ENCODE measurements at places on chromosomes 4 and X. TPM values are rescaled to one million over a fixed set of nuclear protein-coding genes. Genes with fewer than 3 reads are reported as not detected.

DNA sequence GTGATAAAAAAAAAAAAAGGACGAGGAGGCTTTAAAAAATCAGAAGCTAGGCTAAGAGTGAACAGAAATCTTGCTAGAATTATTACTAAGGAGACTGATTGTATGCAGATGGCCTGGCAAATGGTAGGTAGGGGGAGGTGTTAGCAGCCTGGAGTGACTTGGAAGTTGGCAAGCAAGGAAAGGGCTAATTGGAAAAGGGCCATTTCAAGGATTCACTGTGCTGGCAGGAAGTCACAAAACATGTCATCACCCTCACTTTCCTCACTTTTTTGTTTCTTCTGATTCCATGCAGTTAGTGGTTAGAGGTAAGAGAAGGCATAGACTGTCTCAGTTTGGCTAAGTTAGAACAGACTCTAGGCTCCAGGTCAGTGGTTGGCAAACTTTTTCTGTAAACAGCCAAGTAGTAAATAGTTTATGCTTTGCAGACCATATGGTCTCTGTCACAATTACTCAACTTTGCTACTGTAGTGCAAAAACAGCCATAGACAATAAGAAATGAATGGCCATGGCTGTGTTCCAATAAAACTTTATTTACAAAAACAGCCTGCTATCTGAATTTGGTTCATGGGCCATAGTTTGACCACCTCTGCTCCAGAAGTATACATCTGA lies 646.5 kb upstream of the ACTRT1 start:
- H3K27me3 ChIP-seq: no peaks in the 10 kb centered on the region
- no peak for DNase-seq
- no peak overlapping the region for H3K27ac ChIP-seq
- H3K4me1 ChIP-seq: no peaks in the 10 kb centered on the region

DNA sequence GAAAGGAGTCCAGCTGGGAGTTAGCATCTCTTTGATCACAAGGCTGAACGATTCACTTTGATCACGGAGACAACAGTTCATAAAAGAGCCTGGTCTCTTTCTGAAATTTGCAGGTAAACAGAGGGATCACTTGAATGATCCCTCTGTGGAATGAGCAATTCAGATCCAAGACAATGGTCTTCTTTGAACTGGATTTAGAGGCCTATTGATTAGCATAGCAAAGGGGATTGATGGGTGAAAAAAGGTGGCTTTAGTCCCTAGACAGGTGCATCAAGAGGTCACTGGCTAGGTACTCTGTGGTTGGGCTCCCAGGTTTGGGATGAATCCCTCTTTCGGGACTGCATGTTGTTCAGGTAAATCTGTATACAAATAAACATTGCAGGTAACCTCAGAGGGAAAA lies 223.8 kb upstream of the TAPT1 start:
- H3K36me3 ChIP-seq: no peaks in the 10 kb centered on the region
- no peaks in the 10 kb centered on the region for H3K27me3 ChIP-seq
- H3K27ac ChIP-seq: no peak overlapping the region
- H3K4me1 ChIP-seq: no peaks in the 10 kb centered on the region
- H3K4me3 ChIP-seq: no peak overlapping the region
- no peak for DNase-seq

GRCh38 chrX:69305333-69306062 lies 140.2 kb upstream of the PJA1 start:
- no peaks in the 10 kb centered on the region for H3K4me1 ChIP-seq
- H3K27me3 ChIP-seq: no peaks in the 10 kb centered on the region
- H3K4me3 ChIP-seq: no peak overlapping the region
- H3K36me3 ChIP-seq: no peaks in the 10 kb centered on the region
- H3K27ac ChIP-seq: no peak overlapping the region
- DNase-seq: no peak

The SLC2A9 gene
- 16.8 TPM for total RNA-seq

DNA sequence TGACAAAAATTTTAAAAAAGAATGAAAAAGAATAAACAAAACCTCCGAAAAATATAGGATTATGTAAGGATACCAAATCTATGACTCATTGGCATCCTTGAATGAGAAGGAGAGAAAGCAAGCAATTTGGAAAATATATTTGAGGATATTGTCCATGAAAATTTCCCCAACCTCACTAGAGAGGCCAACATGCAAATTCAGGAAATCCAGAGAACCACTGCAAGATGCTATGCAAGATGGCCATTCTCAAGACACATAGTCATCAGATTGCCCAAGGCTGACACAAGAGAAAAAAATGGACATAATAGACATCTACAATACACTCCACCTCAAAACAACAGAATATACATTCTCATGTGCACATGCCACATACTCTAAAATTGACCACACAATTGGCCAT lies 135.9 kb upstream of the SPANXB1 start:
- H3K27me3 ChIP-seq: no peaks in the 10 kb centered on the region
- H3K27ac ChIP-seq: no peak overlapping the region
- no peak overlapping the region for H3K4me3 ChIP-seq
- no peaks in the 10 kb centered on the region for H3K36me3 ChIP-seq
- no peak for DNase-seq

- DNase-seq: no peak
- no peaks in the 10 kb centered on the region for H3K27me3 ChIP-seq
- peaks cover 9% of the 10 kb centered on the region for H3K4me1 ChIP-seq
- H3K27ac ChIP-seq: no peak overlapping the region
Measured at GRCh38 chrX:40931921-40932320, 153.3 kb upstream of the USP9X start.

The GPRIN3 gene
- total RNA-seq: 19.3 TPM

The PDGFC gene
- total RNA-seq: 14.4 TPM

DNA sequence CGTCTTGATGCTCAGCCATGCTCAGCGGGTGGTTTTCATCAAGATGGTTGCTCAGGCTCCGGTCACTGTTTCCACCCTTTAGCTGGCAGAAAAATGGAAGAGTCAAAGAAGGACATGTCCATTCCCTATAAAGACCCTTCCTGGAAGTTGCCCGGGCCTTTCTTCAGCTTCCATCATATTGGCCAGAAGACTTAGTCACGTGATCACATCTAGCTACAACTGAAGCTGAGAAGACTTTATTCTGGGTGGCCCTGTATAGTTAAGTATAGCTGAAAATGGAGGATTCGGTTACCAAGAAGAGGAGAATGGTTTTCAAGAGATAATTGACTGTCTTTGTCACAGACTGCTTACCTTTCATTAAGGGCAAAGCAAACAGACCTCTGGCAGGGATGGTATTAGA lies 296.7 kb upstream of the CASK start:
- no peak for DNase-seq
- no peak overlapping the region for H3K27ac ChIP-seq
- no peaks in the 10 kb centered on the region for H3K36me3 ChIP-seq
- H3K4me1 ChIP-seq: no peaks in the 10 kb centered on the region

DNA sequence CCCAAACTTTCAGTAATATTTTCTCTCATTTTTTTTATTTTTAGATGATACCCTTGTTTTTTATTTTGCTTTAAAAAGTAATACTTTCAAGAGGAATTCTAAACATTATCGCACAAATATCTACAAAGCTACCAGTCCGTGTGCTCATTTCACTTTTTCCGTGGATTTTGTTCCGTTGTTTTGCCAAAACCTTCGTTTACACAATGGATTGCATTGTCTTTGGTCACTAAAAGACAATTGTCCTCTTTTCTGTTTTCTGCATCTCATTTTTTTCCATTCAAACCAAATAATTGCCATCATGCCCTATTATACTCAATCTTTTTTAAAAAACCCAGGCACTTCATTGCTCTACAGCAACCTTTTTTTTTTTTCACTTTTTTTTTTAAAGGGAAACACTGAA lies 214.9 kb downstream of the CXXC4 start:
- no peak overlapping the region for H3K27ac ChIP-seq
- H3K4me1 ChIP-seq: no peaks in the 10 kb centered on the region
- H3K4me3 ChIP-seq: no peak overlapping the region
- DNase-seq: no peak
- H3K27me3 ChIP-seq: no peaks in the 10 kb centered on the region
- H3K36me3 ChIP-seq: no peaks in the 10 kb centered on the region

The NMU gene
- 1.6 TPM for total RNA-seq

DNA sequence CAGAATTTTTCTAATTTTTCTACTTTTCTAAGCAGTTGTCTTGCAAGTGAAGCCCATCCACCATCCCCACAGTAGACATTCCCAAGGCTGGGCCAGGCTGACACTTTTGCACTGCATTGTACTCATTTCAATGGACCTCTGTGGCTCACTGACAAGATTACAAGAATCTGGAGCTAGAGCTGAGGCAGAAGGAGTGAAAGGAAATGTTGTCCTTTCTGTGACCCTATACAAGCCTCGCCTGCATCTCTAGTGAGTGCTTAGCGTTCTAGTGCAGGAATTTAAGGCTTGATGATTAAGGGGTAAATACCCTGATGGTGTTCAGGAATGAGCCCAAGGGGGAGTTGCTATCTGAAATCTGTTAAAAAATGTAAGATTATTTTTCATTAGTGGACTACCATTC lies 6.3 kb downstream of the MAGED1 start:
- no peak overlapping the region for H3K27ac ChIP-seq
- no peak for DNase-seq
- no peaks in the 10 kb centered on the region for H3K27me3 ChIP-seq
- no peaks in the 10 kb centered on the region for H3K36me3 ChIP-seq

- H3K4me3 ChIP-seq: no peak overlapping the region
- DNase-seq: no peak
- no peaks in the 10 kb centered on the region for H3K4me1 ChIP-seq
- no peak overlapping the region for H3K27ac ChIP-seq
Measured at GRCh38 chrX:37424000-37424429, 74.9 kb downstream of the PRRG1 start.

GRCh38 chr4:71211748-71212147 lies 127.1 kb upstream of the SLC4A4 start:
- no peaks in the 10 kb centered on the region for H3K27me3 ChIP-seq
- no peak overlapping the region for H3K4me3 ChIP-seq
- DNase-seq: no peak

DNA sequence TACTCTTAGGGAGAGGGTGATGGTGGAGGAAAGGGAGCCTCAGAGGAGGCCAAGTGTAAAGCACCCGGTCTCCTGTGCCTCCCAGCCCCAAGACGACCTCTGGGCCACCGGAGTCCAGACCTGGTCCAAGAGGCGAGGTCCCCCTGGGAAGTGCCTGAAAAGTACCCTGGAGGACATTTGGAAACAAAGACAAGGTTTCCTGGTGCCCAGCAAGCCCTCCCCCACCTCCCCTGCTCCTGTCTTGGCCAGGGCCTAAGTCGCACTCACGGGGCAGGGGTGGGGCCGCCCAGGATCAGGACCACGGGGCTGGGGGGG lies 532 bp upstream of the SH3BP2 start:
- peak overlapping the region; percentile 94 for H3K27ac ChIP-seq
- H3K36me3 ChIP-seq: no peaks in the 10 kb centered on the region
- no peak overlapping the region for H3K4me3 ChIP-seq
- DNase-seq: no peak
- H3K4me1 ChIP-seq: peaks cover 66% of the 10 kb centered on the region
- no peaks in the 10 kb centered on the region for H3K27me3 ChIP-seq

The SMIM14 gene
- total RNA-seq: 80.5 TPM

GRCh38 chr4:24846716-24847115 lies 51.3 kb downstream of the SOD3 start:
- H3K36me3 ChIP-seq: no peaks in the 10 kb centered on the region
- DNase-seq: no peak
- H3K4me3 ChIP-seq: no peak overlapping the region
- no peaks in the 10 kb centered on the region for H3K27me3 ChIP-seq
- H3K4me1 ChIP-seq: no peaks in the 10 kb centered on the region
- H3K27ac ChIP-seq: no peak overlapping the region

DNA sequence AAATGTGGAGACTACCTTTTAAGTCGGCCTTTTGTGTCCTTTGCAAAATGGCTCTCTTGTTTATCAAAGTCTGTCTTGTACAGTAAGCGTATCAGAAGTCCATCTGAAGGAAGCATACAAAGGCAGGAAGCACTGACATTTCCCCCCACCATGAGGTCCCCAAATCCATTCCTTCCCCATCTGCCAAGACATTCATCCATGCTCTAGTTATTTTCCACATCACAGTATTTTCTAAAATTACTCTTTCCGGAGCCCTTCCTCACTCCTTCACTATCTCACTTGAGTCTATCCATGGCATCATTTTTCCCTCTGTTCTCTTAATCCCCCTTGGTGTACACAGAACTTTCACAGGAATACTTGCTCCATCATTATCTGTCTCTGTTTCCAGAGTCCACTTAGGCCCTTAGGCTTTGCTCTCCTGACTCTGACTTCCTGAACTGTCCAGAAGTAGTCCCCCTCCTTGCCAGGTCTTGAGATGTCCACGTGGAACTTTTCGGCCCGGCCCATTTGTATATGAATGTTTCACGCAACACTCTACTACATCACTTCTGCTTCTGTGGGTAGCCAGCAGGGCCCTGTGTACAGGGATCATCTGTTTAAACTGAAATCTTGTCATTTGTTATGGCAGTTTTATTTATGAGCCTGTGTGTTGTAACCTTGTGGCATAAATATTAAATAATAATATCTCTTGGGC lies 2.1 kb downstream of the SEL1L3 start:
- peak overlapping the region; percentile 91 for H3K27ac ChIP-seq
- no peak overlapping the region for H3K4me3 ChIP-seq
- no peaks in the 10 kb centered on the region for H3K36me3 ChIP-seq
- no peaks in the 10 kb centered on the region for H3K27me3 ChIP-seq
- peak; percentile 82 for DNase-seq

- no peaks in the 10 kb centered on the region for H3K36me3 ChIP-seq
- H3K4me3 ChIP-seq: no peak overlapping the region
- no peak for DNase-seq
Measured at GRCh38 chr4:167826281-167826680, 266.1 kb upstream of the ANXA10 start.

DNA sequence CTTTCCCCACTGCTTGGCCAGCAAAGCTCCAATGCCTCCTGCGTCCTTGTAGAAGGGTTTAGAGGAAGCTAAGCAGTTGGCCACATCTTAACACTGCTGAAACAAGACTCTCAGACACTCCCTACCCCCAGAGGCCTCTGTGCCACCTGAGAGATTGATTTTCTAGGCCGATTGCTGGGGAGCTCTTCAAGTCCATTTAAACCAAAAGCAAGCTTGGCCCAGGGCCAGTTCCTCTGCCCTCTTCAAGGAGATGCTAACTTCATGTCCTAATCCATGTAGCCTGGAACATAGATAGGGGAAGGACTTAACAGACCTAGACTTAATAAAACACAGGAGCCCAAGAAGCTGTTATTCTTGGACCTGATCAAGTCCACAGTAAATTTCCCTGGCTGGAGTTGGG lies 27.2 kb upstream of the FMR1NB start:
- H3K27me3 ChIP-seq: no peaks in the 10 kb centered on the region
- no peak for DNase-seq
- H3K4me3 ChIP-seq: no peak overlapping the region

- DNase-seq: no peak
- no peaks in the 10 kb centered on the region for H3K4me1 ChIP-seq
- no peaks in the 10 kb centered on the region for H3K36me3 ChIP-seq
- H3K27ac ChIP-seq: no peak overlapping the region
Measured at GRCh38 chrX:15686818-15687685, 22.4 kb upstream of the CLTRN start.

GRCh38 chr4:25321703-25322102 lies 9.1 kb downstream of the ZCCHC4 start:
- no peak overlapping the region for H3K27ac ChIP-seq
- peaks cover 4% of the 10 kb centered on the region for H3K36me3 ChIP-seq
- no peaks in the 10 kb centered on the region for H3K4me1 ChIP-seq
